ENCODE measurements at places on chromosomes 1 and 21.

DNA sequence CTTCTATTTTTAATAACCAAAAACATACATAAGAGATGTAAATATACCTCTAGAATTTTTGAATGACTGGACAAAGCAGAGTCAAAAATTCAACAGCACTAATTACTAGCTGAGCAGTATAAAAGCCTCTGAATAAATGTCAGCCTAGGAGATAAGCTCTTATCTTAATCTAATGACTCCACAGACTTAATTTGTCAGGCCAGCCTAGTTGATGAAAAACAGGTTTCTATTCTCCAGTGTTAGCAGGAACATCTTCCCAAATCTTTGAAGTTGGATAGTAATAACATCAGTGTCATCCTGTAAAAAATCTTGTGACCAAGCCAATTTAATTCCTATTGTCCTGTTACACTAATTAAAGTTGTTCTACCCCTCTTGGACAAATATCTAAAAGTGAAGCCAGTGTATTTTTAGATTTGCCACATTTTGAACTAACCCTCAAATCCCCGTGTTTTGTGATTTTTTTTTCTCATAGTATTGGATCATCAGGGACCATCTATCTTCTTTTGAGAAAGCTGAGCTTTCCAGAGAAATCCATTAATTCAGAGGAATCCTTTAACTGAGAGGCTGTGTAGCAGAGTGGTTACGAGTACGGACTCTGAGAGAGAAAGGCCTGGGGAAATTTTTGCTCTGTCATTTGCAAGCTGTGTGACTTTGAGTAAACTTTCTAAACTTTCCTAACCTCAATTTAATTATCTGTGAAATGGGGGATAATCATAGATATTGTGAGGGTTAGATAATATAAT, 41.2 kb downstream of the LMO4 start:
- no peak for DNase-seq

DNA sequence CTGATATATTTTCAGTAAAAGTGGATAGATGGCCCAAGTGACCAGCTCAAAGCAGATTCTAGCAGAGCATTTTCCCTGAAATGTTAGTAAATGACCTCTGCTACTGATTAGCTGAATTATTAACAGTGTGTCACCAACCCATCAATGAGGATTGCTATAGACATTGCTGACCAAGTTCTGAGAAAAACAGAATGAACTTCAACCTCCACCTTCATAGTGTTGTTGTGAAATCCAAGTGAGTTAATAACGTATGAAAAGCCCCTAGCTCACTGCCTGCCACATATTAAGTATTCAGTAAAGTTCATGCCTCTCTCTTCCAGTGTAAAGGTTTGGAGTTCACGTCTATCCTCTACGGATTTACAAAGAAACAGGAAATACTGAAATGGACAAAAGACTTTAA, 15.8 kb downstream of the PLPP3 start:
- no peak for DNase-seq

GRCh38 chr1:165435801-165436200, 9.1 kb downstream of the RXRG start:
- no peak for DNase-seq

DNA sequence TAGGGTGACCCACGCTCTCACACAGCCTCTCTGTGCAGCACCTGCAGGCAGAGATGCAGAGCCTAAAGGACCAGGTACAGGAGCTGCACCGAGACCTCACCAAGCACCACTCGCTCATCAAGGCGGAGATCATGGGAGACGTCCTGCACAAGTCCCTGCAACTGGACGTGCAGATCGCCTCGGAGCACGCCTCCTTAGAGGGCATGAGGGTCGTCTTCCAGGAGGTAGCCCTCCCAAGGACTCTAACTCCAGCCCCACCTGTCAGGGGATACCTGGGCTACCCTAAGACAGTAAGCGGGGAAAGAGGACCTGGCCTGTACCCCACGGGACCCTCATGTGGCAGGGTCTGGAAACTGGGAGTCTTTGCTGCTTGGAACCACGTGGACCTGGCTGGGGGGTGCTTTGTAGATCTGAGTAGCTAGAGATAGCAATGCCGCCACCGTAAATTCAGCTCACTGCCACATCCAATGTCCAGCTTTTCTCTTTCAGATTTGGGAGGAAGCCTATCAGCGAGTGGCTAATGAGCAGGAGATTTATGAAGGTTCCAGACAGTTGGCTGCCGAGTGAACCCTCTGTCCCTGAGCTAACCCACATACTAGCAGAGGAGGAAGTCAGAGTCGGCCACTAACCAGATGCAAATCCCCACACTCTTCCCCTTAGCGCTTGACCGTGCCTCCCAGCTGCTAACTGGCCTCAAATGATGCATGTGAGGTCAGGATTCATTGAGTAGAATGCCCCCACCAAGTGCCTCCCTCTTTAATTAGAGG, 6.5 kb downstream of the RNF207 start:
- no peak for DNase-seq

GRCh38 chr1:182953826-182954225, 860 bp upstream of the SHCBP1L start:
- DNase-seq, result no peak

GRCh38 chr1:200302921-200303290, 106.9 kb downstream of the ZNF281 start:
- no peak for DNase-seq

DNA sequence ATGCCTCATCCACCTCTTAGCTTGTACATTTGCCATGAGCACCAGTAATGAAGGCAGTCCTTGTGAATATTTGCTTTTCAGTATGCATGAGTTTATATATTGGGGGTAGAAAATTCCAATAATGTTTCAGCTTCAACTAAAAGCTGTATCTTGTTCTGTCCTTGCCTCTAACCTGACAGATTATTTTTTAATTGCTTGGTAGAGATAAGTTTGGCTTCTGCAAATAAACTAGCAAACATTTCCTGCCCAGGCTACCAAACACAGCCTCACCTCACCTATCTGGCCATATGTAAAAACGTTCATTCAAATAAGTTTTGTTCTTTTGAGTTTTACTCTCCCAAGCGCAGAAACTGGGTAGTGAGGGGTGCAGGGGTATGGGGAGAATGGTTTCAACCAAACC, 75.6 kb upstream of the HOOK1 start:
- no peak for DNase-seq

- no peak for DNase-seq
Observed at GRCh38 chr1:9281071-9281827, 11.4 kb upstream of the SPSB1 start.

GRCh38 chr1:30706528-30706927, 16.9 kb downstream of the MATN1 start:
- no peak for DNase-seq

GRCh38 chr1:191876631-191877030, 281.6 kb upstream of the RGS18 start:
- no peak for DNase-seq

DNA sequence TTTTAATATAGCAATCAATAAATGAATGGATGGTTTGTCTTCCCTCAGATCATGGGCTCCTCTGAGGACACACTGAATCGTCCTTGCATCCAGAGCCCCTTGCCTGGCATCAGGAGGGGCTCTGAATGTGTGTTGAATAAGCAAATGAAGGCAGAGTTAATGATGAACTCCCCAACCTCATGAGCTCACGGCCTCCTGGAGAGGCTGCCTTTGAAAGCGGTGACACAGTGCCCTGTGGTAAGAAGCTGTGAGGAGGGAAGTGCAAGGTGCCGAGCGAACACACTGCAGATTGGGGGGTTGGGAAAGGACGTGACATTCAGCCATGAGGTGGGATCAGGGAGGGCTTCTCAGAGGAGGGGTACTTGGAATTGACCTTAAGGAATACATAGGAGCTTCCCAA, 3.2 kb upstream of the PARS2 start:
- no peak for DNase-seq

- DNase-seq, result no peak
Observed at GRCh38 chr1:185566995-185567394, 167.2 kb upstream of the HMCN1 start.

DNA sequence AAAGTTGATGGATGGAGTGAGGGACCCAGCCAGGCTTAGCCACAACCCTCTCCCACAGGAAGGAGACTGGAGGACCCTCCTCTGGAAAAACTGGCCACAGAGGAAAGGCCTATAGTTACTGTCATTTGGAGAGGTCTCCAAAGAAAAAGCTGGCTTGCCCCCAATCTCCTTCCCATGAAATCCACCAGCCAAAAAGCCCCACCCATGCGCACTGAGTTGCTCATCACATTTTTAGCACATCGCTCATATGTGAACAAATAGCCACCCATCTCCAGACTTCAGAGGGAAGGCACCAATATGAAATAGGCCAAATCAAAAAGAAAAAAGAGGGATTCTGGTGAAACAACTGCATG, 36.9 kb upstream of the QSOX1 start:
- no peak for DNase-seq

DNA sequence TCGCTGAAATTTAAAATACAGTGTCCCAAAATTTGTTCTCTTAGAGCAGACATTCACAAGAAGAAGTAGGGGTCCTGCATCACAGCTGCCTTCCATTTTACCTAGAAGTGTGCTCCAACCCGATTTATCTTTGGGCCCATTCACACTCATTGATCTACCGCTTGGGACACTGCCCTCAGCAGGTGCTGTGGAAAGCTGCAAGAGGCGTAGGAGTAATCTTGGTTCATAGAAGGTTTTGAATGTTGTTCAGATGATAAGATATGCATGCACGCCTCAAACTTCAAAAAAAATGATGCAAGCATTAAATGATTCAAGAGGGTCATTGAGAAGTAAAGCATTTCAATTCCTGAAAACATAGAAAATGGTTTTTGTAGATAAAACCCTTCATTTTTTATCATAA, 18.6 kb upstream of the C1orf105 start:
- DNase-seq, result no peak

DNA sequence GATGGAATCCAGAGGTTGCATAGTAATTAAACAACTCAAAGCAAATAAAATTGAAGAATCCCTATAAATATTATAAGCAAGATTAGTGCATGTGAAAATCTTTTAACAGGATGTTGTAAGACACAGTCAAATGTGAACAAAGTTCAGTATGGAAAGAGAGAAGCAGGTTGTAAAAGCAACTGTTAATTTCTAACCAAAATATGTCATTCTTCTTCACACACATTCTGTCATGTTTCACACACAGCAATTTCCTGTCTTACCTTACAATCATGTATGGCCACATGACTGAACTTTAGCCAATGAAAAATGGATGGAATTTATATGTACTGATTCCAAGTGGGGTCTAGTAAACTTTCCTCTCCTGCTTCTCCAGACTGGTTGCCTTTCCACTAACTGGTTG, 527.7 kb upstream of the TMPRSS15 start:
- no peak for DNase-seq

- DNase-seq, result no peak
Observed at GRCh38 chr1:71101839-71102376, 21.1 kb upstream of the ZRANB2 start.

DNA sequence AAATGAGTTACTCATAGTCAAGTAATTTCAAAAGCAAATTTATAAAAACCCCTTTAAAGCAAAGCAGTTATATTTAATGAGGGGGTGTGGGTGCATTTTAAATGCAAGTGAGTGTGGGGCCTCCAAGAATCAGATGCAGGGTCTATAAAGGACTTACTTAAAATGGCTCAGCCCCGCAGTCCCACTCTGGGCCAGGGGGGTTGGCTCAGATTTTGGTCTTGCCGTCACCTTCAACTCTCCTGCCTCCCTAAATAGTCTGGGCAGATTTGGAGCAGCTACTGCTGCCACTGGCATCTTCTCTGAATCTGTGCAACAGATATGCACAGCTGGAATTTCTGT, 16.2 kb downstream of the AMPD2 start:
- DNase-seq, result no peak

DNA sequence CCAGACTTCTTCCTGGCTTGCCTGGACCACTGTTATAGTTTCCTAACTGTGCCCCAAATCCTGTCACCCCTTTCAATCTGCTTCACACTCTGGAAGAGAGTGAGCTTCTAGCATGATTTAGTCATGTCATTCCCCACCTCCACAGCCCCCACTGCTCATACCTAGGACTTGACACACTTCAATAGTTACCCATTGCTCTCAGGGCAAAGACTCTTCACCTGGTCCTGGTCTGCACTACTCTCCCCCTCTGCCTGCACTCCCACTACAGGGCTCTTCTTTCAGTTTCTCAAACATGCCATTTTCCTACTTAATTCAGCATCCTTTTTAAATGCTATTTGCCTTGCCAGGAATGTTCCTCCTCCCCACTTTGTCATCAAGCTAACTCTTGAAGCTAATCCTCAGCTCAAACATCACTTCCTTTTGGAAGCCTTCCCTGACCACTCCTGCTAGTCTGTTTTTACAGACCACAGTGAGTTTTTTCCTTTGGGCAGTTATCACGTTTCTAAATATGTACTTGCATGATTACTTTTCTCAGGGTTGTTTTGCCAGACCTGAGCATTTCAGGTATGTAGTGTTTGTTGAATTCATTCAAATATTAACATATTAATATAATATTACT, 24.7 kb downstream of the CYP2J2 start:
- no peak for DNase-seq

DNA sequence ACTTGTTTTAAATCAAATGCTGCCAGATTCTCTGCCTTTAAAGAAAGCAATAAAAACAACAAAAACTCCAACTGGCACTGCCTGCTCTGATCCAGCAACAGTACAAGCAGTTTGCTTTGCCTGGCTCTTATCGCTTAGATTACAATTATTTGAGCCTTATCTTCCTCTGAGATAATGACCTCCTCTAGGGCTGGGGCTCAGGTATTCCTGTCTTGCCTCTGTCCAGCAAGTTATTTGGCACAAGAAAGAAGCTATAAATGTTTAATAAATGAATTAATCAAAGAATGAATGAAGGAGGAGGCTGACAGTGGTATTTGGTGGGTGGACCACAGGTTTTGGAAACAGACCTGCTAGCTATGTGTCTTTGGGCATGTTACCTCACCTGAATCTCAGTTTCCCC, 6.7 kb upstream of the SLC2A1 start:
- no peak for DNase-seq

GRCh38 chr1:180950321-180950720, 37.6 kb downstream of the KIAA1614 start:
- DNase-seq, result no peak

- no peak for DNase-seq
Observed at GRCh38 chr21:36792505-36792967, 93.6 kb downstream of the SIM2 start.

GRCh38 chr21:17673261-17674020, 60.7 kb upstream of the BTG3 start:
- no peak for DNase-seq

GRCh38 chr1:245395680-245396079, 240.9 kb downstream of the KIF26B start:
- no peak for DNase-seq

DNA sequence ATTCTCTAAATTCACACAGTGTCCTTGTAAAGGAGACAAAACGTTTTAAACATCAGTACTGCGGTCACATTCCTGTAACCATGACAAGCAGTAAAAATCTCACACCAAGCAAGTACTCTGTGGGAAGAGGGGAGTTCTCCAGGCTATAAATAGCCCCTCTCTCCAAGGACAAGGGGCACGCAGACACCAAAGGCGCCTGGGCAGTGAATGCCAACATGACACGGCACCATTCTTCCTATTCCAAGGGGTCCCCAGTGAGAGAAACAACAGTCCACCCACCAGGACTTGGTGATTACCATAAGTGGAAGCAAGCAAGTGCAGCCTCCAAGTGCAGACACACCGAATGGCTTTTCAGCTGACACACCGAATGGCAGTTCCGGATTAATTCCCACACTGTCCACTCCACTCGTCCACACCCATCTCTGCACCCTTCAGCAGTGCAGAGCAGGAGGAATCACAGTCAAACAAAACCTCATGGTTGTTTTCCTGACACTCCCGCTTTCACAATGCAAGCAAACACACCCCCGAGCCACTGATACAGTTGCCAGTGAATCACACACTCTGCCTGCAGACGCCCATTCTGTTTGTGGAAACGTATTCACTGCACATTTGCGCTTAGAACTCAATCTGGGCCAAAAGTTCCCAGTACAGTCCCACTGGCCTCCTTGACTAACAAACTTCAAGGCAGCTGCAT, 1.8 kb downstream of the PTTG1IP start:
- no peak for DNase-seq
